Muscle of arm (tissue), 14 donors: ENCODE measurements at places on chromosomes 7 and 10.

GRCh38 chr10:46033602-46034011 is 3.2 kb upstream of the NCOA4 start:
- DNase-seq, result no peak

GRCh38 chr7:55593515-55594318 is 21.4 kb upstream of the VOPP1 start:
- DNase-seq, result peak; percentile 25

GRCh38 chr10:29820890-29821461 is 186.2 kb upstream of the SVIL start:
- DNase-seq, result peak; percentile 86

GRCh38 chr7:25371972-25372371 is 143.7 kb upstream of the NPVF start:
- DNase-seq, result no peak

- peak; percentile 71 for DNase-seq
Observed at GRCh38 chr10:102117391-102118159, 2.6 kb downstream of the LDB1 start.

DNA sequence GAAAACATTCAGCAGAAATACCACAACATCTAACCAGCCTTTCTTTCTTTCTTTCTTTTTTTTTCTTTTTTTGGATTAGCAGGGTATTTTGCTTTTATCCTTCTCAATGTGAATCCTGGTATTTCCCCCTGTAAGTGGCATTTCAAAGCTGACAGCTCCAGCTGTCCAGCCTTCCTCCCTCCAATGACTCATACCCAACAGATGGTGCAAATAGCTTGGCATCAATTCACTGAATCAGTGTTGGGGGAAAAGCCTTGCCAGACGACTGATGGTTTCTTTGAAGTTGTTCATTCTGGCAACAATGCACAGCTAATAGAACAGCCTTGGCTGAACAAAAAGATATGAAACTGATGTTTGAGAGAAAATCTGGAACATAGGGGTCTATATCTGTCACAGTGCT is 316.8 kb upstream of the STEAP1 start:
- DNase-seq, result peak; percentile 43

- DNase-seq, result no peak
Observed at GRCh38 chr7:74525881-74526280, 72.2 kb downstream of the GTF2IRD1 start.

DNA sequence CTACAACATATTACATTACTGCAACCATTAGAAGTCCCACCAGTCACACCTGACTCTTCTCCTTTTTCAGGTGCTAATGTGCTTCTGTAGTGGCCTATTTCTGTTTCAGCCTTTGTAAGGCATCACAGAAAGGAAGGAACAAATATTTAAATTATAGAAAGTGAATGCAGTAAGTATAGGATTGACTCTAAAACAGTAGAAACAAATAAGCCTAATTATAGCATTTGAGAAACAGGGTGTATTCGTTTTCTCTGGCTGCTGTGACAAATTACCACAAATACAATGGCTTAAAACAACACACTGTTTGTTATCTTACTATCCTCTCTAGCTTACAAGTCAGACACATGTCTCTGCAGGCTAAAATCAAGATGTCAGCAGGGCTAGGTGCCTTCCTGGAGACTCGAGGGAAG is 69.4 kb downstream of the CCSER2 start:
- no peak for DNase-seq

GRCh38 chr10:95560278-95561176 is 644 bp downstream of the SORBS1 start:
- DNase-seq, result peak; percentile 43

DNA sequence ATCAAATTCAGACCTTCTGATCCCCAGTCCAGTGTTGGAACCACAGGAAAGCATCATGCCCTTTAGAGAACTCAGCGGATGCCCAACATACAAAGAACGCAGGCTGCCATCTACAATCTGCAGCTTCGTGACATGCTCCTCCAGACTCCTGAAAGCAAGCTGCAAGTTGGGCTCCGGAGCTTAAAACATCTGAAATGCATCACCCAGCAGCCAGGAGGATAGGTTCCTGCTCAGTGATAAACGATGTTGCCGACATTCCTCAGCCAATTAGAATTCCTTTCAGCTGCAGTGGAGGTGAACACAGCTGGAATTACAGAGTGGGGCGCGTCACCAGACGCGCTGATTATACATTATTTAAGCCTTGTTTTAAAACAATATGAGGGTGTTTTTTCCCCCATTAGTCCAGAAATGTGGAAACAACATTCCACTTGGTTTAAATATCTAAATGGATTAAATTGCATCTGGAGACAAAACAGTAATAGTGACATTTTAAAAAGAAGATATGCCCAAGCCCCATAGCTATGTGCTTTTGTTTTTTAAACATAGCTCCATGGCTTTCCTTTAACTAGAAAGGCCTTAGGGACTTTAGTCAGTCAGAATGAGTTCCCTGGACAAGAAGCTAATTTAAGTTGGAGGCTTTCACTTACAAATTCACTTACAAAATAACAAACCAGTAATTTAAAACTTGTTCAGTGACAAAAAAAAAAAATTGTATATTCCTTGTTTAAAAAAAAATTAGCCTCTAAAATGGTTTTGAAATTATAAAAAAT is 6.3 kb downstream of the SMURF1 start:
- DNase-seq, result no peak

DNA sequence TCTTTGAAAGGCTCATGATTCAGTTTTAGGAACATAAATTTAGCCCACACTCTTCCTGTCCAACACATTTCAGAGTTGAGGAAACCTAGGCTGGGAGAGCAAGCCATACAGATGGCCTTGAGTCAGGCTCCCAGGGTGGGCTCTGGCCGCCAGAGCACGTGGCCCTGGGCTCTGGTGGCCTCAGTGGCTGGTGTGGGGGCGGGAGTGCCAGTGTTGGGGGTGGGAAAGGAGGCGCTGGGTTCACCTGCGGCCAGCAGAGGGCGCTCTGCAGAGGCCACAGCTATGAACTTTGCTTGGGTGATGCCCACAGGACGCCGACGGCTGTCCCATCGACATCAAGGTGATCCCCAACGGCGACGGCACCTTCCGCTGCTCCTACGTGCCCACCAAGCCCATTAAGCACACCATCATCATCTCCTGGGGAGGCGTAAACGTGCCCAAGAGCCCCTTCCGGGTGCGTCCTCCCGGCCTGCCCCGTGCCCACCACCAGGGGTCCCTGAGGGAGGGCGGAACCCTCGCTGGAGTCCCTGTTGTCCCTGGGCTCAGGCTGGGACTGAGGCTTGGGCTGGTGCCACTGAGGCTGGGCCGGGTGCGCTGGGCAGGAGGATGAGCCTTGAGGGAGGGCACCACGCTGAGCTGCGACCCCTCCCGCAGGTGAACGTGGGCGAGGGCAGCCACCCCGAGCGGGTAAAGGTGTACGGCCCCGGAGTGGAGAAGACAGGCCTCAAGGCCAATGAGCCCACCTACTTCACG is 11.9 kb downstream of the FLNC start:
- DNase-seq, result peak; percentile 33

DNA sequence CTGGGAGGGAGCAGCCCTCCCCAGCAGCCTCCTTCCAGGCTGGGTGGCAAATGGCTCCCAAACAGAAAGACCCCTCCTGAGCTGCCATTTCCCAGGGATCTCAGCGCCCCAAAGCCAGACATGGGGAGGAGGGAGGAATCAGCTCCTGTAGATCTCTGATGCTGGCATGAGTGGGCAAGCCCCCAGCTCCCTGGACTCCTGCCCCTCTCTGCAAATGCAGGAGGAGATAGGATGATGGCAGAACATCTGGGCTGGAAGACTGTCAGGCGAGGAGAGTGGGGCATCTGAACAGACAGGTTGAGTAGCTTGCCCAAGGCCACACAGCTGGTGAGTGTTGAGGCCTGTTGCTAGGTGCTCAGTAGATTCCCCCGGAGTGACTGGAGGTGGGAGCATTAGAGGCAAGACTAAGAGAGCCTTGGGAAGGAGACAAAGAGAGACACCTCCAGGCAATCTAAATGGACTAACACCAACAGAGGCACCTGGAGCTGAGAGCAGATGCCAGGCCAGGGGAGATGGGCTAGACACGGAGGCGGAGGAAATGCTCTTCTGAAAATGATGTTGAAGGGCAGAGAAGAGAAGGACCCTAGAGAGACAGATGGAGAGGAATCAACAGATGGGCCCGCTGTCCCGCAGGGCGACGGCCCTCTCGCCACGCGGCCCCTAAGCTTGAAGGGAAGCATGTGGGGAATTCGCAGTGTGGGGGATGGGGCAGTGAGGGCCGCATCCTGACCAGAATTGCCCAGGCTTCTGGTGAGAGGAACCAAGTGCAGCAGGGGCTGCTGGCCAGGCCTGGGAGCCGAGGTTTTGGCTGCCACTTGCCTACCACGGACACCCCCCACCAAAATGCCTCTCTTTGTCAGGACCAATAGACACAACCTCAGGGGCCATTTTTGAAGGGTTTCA is 84.8 kb upstream of the LRRC4 start:
- DNase-seq, result no peak

- peak; percentile 31 for DNase-seq
Observed at GRCh38 chr10:62772186-62772974, 32.1 kb upstream of the ADO start.

DNA sequence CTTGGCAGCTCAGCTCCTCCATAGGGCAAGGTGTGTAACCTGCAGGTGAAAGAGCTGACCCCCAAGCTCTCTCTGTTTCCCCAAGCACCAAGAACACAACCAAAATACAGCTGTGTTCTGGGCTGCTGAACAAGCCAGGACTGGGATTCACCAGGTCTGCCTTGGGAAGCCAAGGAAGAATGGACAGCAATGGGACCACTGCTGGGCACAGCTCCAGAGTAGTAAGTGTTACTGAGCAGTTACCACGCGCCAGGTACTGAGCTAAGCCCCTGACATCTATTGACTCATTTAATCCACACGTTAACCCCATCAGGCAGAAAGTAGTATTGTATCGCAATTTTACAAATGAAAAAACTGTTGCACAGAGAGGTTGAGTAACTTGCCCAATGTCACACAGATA is 168.3 kb downstream of the GRID1 start:
- no peak for DNase-seq

DNA sequence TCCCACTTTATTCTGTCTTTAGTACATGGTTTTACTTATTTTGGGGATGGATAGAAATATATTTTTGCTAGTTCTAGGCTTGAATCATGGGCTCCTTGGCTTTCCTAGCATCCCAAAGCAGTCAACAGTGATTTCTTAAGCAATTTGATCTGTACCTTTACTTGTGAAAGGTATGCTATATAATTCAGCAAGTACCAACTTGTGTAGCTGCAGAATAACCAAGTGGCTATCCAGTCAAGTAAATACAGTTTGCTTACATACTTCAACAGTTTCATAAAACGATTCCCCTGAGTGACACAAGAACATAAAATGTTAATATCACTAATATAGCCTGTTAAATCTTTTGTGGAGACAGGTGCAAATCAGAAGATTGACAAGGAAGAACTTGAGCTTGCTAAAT is 67.2 kb downstream of the PODXL start:
- DNase-seq, result no peak

- DNase-seq, result no peak
Observed at GRCh38 chr7:88184848-88185304, 35.0 kb downstream of the SRI start.

GRCh38 chr7:147308539-147308938 is 1191.9 kb downstream of the CNTNAP2 start:
- DNase-seq, result peak; percentile 15

GRCh38 chr7:38744746-38745145 is 113.6 kb upstream of the AMPH start:
- DNase-seq, result no peak

- DNase-seq, result no peak
Observed at GRCh38 chr7:103781409-103781808, 208.0 kb downstream of the RELN start.

GRCh38 chr7:47451851-47452205 is 130.1 kb downstream of the TNS3 start:
- DNase-seq, result no peak

- no peak for DNase-seq
Observed at GRCh38 chr7:26553582-26553981, 261.9 kb downstream of the SNX10 start.

- DNase-seq, result no peak
Observed at GRCh38 chr7:83684928-83685327, 36.0 kb upstream of the SEMA3E start.

- no peak for DNase-seq
Observed at GRCh38 chr10:129035052-129035827, 431.8 kb upstream of the MGMT start.

GRCh38 chr10:27724287-27724686 is 21.3 kb downstream of the MKX start:
- no peak for DNase-seq

DNA sequence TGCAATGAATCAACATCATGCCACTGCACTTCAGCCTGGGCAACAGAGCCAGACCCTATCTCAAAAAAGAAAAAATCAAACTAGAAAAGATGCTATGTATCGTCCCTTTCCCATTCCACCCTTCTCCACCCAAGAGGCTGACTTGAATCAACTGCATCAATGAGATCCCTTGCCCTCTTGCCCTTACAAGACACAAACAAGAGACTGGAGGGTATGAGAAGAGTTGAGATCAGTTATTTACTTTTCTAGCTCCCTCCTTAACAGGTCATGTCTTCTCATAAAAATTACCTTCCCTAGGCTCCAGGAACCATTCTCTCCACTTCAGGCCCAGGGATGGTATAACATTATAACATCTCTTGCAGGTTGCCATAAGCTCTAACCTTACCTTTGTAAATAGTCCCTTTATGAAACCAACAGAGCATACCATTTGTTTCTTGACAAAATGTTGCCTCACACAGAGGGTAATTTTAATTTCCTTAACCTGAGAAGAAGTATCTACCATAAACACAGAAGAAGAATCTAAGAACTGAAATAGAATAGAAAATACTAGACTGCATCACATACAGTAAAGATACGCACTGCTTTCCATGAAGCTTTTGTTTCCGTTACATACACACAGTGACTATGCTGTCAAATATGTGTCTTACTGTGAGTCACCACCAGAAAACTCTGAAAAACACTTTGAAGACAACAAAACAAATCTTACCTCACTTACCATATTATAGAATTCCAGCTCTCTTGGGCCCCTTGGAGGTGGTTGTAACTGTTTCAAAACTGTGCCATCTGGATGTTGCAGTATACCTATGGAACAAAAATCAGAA is 30.5 kb downstream of the IPMK start:
- DNase-seq, result no peak

- no peak for DNase-seq
Observed at GRCh38 chr10:104273899-104274575, 5.1 kb downstream of the GSTO2 start.

GRCh38 chr10:121312587-121312986 is 285.7 kb downstream of the FGFR2 start:
- DNase-seq, result no peak
